ENCODE measurements at places on chromosomes 1 and 21.

- no peak for DNase-seq
These were observed 15.7 kb upstream of the A3GALT2 start for GRCh38 chr1:33336580-33336979.

- DNase-seq, result no peak
These were observed 20.1 kb upstream of the PCBP3 start for GRCh38 chr21:45623436-45623835.

DNA sequence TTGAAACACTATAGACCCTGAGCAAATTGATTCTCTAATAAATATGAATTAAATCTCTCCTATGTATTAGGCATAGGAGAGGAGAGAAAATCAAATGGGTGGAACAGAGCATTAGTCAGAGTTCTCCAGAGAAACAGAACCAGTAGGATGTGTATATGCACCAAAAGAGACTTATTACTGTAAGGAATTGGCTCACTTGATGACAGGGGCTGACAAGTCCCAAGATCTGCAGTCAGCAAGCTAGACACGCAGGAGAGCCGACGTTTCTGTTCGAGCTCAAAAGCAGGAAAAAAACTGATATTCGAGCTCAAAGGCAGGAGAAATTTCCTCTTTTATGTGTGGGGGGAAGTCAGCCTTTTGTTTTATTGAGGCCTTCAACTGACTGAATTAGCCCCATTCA, 259.2 kb upstream of the KAZN start:
- no peak for DNase-seq

DNA sequence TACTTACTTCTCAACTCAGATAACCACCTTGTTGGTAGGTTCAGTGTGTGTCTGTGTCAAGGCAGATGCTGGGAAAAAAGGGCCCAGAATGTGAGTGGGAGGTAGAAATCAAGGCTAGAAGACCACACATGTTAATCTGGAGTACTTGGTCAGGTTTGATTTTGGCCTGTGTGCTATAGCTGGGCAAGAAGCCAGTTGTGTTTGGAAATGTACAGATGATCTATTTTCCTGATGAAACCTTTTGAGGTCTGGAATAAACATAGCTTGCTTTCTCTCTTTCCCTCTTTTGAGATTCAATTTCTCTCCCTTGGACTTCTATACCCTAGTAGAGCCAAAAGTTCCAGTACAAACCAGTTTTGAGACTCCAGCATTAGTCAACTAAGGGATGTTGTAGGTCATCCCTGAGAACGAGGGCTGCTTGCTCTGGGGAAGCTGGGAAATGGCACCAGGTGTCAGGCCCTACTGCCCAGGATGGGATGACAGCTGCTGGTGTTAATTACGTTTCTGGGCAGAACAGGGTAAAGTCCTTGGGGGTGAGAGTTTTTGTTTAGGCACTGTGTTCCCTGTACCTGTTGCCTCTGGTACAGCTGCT, 15.8 kb downstream of the MAPKAPK2 start:
- no peak for DNase-seq

GRCh38 chr1:6445062-6445763, 20.6 kb downstream of the ESPN start:
- DNase-seq, result no peak

GRCh38 chr1:167819849-167820683, 93.9 kb downstream of the ADCY10 start:
- DNase-seq, result no peak

GRCh38 chr1:119409731-119410130, 5.2 kb upstream of the HSD3B2 start:
- no peak for DNase-seq

DNA sequence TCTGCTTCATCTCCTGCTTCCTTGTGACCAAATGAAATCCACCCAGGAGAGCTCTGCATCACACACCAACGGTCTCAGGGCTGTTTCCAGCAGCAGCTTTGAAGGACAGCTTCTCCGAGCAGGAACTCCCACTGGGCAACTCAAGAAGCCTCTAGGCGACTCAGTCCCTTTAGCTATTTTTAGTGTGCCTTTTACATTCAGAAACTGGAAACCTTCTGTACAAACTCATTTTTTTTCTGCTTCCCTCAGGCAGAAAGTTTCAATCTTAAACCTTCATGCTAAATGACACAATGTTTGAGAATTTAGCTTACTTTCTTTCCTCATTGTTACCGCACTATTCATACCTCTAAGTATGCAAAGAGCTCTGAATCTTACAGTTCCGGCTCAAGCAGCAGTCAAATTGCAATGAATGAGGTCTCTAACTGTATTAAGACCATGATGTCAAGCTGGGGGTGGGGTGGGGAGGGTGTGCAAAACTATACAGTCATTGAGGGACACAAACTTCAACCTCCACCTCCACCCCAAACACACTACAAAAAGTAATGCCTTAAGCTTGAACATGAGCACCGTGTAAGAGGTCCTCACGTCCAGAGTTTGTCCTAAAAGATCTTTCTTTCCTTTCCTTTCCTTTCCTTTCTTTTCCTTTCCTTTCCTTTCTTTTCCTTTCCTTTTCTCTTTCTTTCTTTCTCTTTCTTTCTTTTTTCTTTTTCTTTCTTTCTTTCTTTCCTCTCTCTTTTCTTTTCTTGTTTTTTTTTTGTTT, 16.4 kb upstream of the TARBP1 start:
- no peak for DNase-seq

DNA sequence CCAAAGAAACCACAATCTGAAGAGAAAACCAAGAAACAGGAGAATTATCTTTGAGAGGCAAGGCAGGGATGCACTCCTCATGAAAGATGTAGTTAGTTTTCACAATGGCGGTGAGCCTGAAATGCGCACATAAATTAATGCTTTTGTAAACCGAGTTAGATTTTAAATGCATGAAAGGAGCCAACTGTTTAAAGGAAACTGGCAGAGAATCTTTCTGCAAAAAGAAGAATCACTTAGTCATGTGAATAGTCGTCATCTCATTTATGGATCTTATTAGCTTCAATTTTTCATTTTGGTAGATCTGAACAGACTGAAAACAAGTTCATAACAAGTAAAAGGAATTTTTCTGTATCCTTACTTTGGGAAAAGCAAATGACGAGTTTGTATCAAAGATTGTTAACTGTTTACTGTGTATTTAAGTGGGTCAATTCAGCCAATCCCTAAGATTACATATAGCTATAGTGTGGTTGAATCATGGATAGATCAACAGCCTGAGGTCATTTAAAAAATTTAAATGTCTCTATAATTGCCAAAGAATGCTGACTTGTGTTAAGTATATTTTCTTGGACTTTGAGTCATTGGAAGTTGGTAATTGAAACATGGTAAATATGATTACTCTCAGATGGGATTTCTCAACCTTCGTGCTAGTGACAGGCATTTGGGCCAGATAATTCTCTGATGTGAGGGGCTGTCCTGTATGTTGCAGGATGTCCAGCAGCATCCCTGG, 226.6 kb upstream of the KAZN start:
- no peak for DNase-seq

GRCh38 chr1:35030756-35031446, 844 bp downstream of the ZMYM6 start:
- DNase-seq, result no peak

- DNase-seq, result no peak
These were observed 55.6 kb downstream of the DDR2 start for GRCh38 chr1:162687870-162688269.

DNA sequence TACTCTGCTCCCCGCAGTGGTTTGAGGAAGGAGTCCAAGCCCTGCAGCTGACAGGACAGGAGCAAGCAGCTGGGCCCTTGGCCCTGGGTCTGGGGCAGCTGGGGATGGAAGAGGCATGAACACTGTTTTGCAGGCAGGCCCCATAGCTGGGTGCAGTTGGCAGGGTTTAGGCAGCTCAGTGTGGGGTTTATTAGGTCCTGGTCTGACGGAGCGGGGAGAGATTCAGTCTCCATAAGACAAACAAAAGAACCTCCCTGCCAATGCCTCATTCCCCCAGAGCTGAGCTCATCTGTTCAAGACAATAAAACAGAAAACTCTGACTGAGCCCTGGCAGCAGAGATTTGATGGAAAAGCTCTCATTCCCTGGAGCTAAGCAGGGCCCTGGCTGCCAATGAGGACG, 37.3 kb downstream of the OLFML2B start:
- no peak for DNase-seq

- no peak for DNase-seq
These were observed 53.4 kb downstream of the RPS6KA1 start for GRCh38 chr1:26582836-26583460.

- no peak for DNase-seq
These were observed 318.8 kb downstream of the PCP4 start for GRCh38 chr21:40186045-40186444.

DNA sequence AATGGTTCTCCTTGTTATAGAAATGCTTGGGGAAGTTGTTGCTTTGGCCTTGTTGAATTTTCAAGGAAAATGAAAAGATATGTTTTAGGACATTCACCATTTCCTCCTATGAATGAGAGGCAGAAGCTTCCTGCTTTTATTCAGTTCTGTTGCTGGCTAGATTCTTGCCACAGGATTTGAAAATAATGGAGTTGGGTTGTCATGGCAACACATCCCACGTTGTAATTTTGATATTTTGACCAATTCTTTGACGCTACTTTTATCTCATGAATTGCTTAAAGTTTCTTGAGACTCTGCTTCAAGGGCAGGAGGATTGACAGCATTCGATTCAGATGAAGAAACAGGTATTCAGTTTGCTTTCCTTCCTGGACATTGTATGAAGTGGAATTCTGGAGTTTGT, 331.5 kb downstream of the PRDM2 start:
- no peak for DNase-seq

- DNase-seq, result no peak
These were observed 17.9 kb upstream of the SDE2 start for GRCh38 chr1:226017070-226017469.

DNA sequence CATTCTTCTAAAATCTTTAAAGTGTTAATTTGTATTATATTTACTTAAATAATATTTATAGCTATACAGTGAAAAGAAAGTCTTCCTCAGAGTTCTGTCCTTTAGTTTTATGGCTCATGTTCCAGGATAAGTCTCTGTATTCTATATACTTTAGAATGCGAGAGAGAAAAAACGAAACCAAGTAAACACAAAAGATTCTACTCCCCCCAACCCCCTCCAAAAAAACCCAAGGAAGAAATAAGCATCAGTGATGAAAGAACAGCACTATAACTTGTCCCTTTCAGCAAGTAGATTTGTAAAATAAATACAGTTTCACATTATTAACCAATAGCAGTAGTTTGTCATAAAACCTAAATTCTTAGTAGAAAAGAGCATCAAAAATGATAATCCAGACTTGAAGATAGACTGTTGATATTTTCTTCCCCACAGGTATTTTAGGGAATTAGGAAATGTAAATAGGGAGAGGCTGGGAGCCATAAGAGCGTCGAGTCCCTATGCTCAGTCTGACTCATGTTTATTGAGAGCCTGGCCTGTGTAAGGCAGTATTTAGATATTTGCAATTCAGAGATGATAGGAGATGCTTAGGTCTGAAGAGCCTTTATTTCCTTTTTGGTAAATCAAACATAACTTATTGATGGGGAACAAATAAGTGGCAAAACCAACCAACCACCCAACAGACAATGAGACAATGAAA, 35.5 kb downstream of the CDC14A start:
- DNase-seq, result no peak

DNA sequence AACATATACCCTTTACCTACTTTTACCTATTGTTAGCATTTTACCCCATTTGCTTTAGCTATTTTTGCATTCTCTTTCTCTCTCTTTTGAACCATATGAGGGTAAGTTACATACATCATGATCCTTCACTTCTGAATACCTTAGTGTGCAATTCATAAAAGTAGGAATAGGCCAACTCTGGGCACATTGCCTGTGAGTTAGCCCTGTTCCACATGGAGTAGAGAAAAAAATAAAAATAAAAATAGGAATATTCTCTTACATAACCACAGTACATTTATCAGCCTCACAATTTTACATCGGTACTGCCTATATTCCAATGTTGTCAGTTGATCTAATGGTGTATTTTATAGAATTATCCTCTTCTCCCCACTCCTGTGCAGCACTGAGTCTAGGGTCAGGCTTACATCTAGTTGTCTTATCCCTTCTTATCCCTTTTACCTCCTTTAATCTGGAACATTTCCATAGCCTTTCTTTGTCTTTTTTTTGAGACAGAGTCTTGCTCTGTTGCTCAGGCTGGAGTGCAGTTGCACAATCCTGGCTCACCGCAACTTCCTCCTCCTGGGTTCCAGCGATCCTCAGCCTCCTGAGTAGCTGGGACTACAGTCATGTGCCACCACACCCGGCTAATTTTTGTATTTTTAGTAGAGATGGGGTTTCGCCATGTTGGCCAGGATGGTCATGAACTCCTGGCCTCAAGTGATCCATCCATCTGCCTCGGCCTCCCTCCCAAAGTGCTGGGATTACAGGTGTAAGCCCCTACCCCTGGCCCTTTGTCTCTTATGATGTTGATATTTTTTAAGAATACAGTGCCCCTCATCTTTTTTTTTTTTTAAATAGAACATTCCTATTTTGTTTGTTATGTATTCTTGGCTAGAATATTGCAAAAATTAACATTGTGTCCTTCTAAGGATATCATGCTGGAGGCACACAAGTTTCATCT, 11.1 kb upstream of the SLC30A1 start:
- DNase-seq, result no peak

- DNase-seq, result no peak
These were observed 198.4 kb upstream of the VAMP3 start for GRCh38 chr1:7572654-7573152.

DNA sequence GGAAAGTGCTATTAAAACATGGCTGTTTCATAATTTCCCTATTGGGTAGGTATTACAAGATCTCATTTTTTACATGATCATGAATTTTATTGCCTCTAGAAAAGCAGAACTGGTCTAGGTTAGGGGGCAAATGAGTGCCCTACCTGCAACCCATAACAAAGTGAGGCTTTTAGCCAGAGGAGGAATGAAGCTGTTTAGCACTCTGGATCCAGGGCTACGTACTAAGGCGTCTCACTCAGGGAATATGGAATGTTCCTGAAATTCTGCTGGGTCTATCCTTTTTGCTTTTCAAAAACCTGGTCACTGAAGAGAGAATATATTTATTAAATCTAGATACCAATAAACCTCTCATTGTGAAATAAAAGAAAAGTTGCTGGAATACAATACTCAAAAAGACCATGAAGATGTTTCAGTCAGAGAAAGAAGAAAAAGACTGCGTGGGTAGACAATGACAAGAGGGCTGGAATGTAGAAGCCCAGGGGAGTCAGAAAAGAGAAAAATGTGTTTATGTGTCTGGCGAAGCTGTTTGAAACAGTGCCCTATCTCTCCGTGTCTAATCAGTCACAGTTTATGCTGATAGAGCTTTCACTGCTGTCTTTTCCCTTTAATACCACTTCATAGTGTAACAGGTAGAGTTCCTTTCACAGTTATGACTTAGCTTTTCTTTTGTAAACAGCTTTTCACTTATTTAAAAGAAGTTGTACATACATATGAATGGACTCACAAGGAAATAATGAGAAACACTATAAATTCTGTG, 25.0 kb upstream of the SYDE2 start:
- no peak for DNase-seq

GRCh38 chr1:20867847-20868246, 80.7 kb upstream of the HP1BP3 start:
- no peak for DNase-seq

GRCh38 chr1:11741919-11742558, 6.1 kb downstream of the AGTRAP start:
- no peak for DNase-seq

DNA sequence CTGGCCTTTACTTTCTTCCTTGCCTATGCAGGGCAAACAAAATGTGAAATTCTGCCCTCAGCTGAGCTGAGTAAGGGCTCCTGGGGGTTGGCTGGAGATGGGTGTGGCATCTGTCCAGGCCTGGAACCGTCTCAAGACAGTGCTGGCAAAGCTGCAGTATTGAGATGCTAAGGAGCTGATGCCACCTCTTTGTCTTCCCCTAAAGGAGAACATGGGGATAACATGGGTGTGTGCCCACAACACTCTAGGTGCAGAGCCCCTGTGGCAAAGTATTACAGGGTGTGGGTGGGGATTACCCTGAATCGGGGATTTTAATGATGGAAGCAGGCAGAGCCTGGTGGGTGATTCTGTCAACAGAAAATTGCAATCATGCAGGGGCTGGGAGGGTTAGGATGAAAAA, 2.5 kb upstream of the ST3GAL3 start:
- DNase-seq, result no peak

All from esophagus squamous epithelium (tissue), 5 donors.